ENCODE measurements at places on chromosomes 12 and 14.

- no peak for DNase-seq
These were observed 106.6 kb downstream of the BTG1 start for GRCh38 chr12:92039046-92039445.

DNA sequence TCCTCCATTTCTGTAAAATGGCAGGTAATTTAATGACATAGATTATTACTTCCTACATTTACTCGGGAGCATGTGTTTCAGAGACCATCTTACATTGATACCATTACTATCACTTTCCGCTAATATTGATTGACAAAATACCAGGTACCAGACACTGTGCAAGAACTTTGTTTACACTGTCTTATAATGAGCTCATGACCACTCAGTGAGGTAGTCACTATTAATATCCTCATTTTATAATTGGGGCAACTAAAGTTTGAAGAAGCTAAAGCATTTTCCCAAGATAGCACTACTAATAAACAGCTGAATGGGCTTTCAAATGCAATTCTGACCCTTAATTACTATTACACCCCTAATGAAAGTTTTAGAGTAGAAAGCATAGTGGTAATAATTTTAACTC lies 734.8 kb downstream of the DIO2 start:
- DNase-seq = no peak

DNA sequence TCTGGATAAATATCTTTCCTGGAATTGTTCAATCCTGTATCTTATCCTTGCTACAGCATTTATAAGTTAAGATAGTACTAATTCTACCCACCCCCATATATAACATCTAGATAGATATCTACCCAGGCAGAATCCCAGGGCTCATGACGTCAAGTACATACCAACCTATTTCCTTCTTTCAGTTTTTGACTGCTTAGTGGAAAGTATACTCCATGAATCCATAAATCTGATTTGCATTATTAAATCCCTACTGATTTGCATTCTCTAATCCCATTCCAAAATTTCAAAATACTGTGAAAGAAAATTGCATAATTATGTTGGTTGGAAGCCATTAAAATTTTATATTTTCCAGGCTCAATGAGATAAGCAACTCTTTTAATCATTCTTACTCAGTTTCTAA lies 111.7 kb downstream of the KITLG start:
- no peak for DNase-seq

- DNase-seq = no peak
These were observed 89.7 kb downstream of the RFX4 start for GRCh38 chr12:106672314-106673025.

- no peak for DNase-seq
These were observed 59.9 kb downstream of the IRF2BPL start for GRCh38 chr14:76968621-76969063.

DNA sequence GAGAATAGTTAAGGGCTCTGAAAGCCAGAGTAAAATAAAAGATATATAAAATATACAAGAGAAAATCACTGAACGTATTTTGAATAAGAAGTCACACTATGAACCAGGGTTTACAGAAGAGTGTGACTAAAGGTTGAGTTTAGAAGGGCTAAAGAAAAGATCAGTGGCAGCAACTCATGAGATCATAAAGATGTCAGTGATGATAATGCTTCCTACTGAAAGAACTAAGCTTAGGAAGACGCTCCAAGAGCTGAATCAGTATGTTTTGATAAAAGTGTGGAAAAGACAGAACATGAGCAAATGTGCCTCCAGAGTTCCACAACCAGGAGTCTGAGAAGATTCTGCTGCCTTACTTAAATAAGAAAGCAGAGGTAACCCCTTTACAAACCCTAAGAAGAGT lies 74.6 kb downstream of the KITLG start:
- DNase-seq = no peak

GRCh38 chr14:74580275-74580672 lies 31.8 kb downstream of the LTBP2 start:
- DNase-seq = no peak

DNA sequence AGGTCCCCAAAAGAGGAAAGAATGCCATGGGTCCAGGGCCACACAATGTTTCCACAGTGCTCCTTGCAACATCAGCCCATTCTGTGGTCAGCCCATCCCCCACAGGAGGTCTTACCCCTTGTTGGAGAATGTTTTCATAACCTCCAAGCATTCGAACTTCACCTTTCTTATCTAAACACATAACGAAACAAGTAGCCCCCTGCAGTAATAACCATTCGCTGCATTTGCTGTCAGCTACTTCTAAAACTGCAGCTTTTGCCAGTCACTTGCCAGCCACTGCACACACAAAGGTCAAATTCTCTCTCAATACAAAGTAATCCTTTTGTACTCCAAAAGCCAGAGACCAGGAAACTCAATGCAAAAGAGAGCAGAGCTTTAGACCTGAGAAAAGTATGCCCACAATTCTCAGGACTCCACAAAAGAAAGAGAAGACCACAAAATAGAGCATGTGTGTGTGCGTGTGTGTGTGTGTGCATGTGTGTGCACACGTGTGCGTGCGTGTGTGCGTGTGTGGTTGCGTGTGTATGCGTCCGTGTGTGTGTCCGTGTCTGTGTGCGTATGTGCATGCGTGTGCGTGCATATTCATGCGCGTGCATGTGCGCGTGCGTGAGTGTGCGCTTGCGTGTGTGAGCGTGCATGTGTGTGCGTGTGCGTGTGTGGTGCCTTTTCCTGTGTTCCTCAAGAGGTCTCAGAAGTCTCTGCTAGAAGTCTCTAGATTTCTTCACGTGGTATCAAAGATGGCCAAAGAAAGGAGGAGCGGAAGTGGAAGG lies 31.7 kb upstream of the NINJ2 start:
- DNase-seq = no peak

DNA sequence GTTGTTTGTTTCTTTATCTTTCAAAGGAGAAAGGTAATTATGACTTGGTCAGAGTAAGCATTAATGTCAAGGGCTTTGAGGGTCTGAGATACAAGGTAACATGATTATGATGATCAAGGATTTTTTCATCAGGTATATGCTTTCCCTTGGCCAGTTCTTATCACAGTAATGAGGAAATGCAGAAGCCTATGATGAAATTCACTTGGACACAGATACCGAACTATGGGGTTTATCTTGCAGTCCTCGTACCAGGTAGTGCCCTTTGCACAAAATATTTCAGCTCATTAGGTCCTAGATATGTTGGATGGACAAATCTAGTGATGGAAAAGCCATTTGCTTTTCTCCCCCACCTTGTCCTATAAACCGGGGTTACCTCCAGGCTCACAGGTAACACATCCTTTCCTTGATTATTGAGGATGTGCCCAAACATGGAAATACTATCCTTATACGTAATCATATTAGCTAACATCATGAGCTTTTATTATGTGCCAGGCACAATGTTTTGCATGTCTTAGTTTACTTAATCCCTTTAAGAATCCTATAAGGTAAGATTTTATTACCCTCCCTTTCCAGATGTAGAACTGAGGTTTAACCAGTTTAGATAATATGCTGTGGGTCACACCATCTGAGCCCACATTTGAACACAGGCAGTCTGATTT lies 7.0 kb upstream of the RASSF3 start:
- no peak for DNase-seq

GRCh38 chr12:101666052-101666728 lies 31.2 kb upstream of the CHPT1 start:
- no peak for DNase-seq

Measured in activated T-helper 1 cell treated with anti-CD3 and anti-CD28 coated beads, Interleukin-2, amount 50 U/mL, for 16 hours (primary cell).